ENCODE measurements at places on chromosomes 7 and 10.

- DNase-seq, result no peak
These were observed 142.6 kb upstream of the NEBL start for GRCh38 chr10:21039721-21040120.

DNA sequence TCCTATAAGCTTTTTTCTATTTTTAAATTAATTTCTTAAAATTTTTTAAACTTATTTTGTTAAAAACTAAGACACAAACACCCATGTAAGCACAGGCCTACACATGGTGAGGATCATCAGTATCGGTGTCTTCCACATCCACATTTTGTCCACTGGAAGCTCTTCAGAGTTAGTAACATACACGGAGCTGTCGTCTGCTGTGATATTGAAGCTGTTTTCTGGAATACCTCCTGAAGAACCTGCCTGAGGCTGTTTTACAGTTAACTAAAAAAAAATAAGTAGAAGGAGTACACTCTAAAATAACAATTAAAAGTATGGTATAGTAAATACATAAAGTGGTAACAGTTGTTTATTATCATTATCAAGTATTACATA, 17.7 kb downstream of the KLLN start:
- no peak for DNase-seq

- no peak for DNase-seq
These were observed 79.6 kb upstream of the KAT6B start for GRCh38 chr10:74746813-74747212.

DNA sequence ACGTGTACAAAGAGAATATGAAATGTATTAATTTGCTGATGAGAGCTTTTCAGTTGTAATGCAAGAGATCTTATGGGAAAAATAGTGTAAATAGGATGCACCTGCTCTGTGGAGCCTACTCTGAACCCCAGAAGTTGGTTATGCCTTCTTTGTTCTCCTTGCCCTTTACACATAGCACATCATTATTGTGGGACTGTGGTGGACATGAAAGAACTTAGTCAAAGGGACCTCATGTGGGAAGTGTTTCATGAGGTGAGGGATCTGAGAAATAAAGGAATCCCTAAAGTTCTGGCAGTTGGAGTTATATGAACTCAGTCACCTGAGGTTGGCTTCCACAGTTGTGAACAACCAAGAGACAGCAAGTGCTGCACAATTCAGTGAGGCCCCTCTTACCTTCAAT, 66.1 kb downstream of the GRM8 start:
- no peak for DNase-seq

GRCh38 chr7:45068236-45069023, 20.3 kb downstream of the NACAD start:
- no peak for DNase-seq

GRCh38 chr7:84669177-84669732, 474.7 kb upstream of the SEMA3A start:
- no peak for DNase-seq

DNA sequence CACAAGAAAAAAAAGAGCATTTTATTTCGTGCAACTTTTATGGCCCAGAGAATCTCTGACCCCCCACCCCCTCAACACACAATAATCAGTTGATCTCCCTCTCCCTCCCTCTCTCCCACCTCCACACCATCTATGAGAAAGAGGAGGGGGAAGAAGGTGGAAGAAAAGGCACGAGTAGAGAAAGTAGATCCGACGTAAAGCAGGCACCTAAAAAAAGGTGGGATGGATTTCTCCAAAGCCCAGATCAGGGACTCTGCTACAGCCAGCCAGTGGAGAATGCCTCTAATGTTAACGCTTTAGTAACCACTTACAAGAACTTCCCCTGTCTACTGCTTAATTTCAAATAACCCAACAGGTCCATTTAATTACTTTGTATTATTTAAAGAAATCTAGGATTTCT, 24.4 kb downstream of the KMT2C start:
- DNase-seq, result no peak

GRCh38 chr10:120599200-120599724, 142.2 kb downstream of the PLPP4 start:
- DNase-seq, result no peak

DNA sequence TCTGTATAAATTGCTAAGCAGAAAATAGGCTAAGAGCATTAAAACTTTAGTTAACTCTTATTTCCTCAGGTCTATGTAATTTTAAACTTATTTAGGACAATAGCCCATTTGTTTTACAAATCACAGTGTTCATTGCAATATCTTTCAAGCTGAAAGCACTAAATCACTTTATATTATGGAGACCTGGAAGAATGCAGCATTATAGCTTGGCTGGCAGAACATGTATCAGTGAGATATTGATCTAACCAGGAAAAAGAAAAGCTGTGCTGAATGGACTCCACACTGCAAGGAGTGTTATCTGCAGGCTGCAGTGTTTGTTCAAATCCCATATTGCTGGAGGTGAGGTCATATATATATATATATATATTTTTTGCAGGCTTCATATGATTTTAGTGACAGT, 517.5 kb downstream of the NRG3 start:
- DNase-seq, result no peak

Measured in activated CD4-positive, CD25-positive, alpha-beta regulatory T cell (primary cell).